T-helper 17 cell (primary cell): ENCODE measurements at places on chromosomes 6 and 20. TPM values are rescaled to one million over a fixed set of nuclear protein-coding genes. Genes with fewer than 3 reads are reported as not detected.

The PDRG1 gene
- total RNA-seq: 9.0 TPM

The CCDC170 gene
- not detected for total RNA-seq

The AGER gene
- 27.4 TPM for total RNA-seq

The EPPIN gene
- total RNA-seq: not detected

The SIM1 gene
- total RNA-seq: not detected

The TMEM151B gene
- not detected for total RNA-seq

The SIGLEC1 gene
- total RNA-seq: 0.13 TPM

The BFSP1 gene
- total RNA-seq: 1.0 TPM

The MYLK4 gene
- 0.45 TPM for total RNA-seq

The FOXC1 gene
- total RNA-seq: not detected

The DACT2 gene
- not detected for total RNA-seq

The TAAR6 gene
- total RNA-seq: not detected
